Keratinocyte (primary cell): ENCODE measurements at places on chromosomes 3 and 15.

GRCh38 chr15:52677593-52678467 lies 1.4 kb downstream of the ATOSA start:
- no peaks in the 10 kb centered on the region for H3K36me3 ChIP-seq
- DNase-seq = no peak
- H3K27me3 ChIP-seq = no peaks in the 10 kb centered on the region

DNA sequence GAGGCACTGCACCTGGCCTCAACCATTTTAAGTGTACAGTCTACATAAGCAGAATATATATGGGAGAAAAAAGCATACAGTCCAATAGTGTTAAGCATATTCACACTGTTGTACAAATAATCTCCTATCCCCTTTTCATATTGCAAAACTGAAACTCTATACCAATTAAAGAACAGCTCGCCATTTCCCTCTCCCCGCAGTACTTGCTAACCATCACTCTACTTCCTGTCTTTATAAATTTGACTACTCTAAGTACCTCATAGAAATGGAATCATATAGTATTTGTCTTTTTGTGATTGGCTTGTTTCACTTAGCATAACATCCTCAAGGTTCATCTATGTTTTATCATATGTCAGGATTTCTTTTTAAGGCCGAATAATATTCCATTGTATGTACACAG lies 21.6 kb upstream of the TASOR start:
- H3K27ac ChIP-seq = no peak overlapping the region
- peaks cover 11% of the 10 kb centered on the region for H3K4me1 ChIP-seq
- H3K4me3 ChIP-seq = no peak overlapping the region
- no peaks in the 10 kb centered on the region for H3K36me3 ChIP-seq

DNA sequence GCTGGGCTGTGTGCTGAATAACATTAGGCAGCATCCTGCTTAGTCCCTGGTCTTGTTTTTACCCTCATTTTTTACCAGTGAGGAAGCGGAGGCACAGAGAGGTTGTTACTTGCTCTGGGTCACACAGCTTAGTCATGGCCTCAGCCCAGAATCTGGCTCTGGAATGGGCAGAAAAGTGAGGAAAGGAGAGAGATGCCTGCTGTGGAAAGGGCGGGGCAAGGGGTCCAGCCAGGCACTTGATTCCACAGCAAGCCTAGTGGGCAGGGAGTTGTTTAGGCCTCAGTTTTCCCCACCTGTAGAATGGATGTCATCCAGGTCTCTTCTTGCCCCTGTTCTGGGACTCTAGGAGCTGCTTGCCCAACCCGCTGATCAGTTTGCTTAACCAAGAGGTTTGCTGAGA lies 35.9 kb downstream of the SLC6A6 start:
- H3K4me1 ChIP-seq = peaks cover 13% of the 10 kb centered on the region
- no peak for DNase-seq
- H3K27ac ChIP-seq = no peak overlapping the region
- H3K4me3 ChIP-seq = no peak overlapping the region
- H3K36me3 ChIP-seq = no peaks in the 10 kb centered on the region

- H3K27me3 ChIP-seq = no peaks in the 10 kb centered on the region
- H3K36me3 ChIP-seq = peaks cover 13% of the 10 kb centered on the region
- H3K4me1 ChIP-seq = no peaks in the 10 kb centered on the region
- no peak for DNase-seq
- H3K4me3 ChIP-seq = no peak overlapping the region
Observed at GRCh38 chr3:190605385-190605784, 91.5 kb downstream of the IL1RAP start.

GRCh38 chr3:41602121-41602520 lies 359.8 kb downstream of the ULK4 start:
- no peak overlapping the region for H3K27ac ChIP-seq
- H3K27me3 ChIP-seq = no peaks in the 10 kb centered on the region
- no peaks in the 10 kb centered on the region for H3K4me1 ChIP-seq
- H3K36me3 ChIP-seq = no peaks in the 10 kb centered on the region

DNA sequence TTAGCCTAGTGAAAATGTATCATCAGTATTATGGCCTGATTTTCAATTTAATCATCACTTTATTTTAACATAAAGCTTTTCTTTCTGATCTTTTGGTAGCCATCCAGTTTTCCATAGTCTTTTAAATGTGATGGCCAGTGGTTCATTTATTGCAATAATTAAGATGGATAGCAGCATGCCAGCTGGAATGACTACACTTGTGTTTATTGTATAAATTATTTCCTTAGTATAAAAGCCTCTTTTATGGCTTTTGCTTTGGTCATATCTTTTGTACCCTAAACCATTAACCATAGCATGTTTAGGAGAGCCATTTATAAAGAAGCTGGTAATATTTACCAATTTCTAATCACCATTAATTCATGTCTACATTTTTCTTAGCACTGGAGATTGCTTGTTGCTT lies 31.7 kb downstream of the ALCAM start:
- peaks cover 32% of the 10 kb centered on the region for H3K4me1 ChIP-seq
- H3K36me3 ChIP-seq = peaks cover 3% of the 10 kb centered on the region
- no peak overlapping the region for H3K27ac ChIP-seq
- H3K4me3 ChIP-seq = no peak overlapping the region
